ACHN (cell line): ENCODE measurements at places on chromosomes 1 and 21.

DNA sequence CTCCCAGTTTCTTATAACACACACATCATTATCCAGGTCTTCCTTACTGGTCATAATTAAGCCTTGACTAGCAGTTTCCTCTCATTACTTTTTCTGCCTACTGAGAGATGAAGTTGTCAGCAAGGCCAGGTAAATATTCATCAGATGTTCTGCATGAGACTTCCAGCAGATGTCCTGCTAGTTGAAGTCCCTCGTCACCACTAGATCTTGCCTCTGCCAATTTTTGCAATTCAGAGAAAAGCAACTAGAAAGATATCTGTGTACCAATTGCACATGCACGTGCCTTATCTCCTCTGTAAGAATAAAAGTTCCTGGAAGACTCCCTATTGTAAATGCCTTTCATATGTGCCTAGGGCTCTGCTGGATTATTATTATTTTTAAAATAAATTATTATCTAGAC, 18.3 kb downstream of the ACKR1 start:
- DNase-seq: no peak

DNA sequence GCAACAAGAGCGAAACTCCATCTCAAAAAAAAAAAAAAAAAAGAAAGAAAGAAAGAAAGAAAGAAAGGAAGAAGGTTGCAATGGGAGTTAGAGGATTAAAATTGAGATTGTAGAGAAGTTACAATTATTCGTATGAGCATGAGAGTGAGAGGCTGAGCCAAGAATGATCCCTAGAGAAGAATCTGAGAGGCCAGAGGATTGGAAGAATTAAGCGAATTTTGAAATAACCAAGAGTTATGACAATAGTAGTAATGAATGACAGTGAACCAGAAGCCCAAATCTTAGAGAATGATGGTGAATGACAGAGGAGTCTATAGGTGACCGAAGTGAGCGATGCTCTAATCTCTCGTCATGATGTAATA, 369 bp upstream of the ZYG11B start:
- DNase-seq: no peak

DNA sequence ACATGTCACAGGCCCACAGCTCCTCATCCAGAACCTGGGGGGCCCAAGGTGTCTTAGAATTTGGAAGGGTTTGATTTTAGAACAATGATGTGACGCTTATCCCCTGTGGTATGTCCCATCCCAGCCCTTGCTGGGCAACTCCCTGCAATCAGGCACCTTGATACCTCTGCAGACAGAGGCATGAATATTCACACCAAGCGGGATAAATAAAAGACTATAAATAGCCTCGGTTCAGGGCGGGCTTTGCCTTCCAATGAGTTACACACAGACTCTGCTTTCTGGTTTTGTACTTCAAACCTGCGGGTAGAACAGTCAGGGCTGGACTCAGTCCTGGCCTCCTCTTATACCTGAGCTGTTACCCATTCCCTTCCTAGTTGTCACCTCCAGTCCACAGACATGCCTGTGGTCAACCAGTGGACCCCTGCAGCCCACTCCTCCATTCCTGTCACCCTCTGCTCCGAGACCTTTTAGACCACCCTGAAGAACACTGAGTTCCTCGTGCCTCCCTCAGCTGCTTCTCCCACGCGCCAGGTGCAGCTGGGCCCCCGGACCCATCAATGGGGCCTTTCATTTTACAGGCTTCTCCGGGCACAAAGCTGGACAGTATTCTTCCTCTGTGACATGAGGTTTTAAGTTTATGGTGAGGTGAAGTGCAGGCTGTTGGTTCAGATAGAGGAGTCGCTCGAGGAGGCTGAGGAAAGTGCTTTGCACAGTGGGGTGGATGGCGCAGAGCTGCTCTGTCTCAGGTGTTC, 120.1 kb upstream of the TNR start:
- no peak for DNase-seq

- no peak for DNase-seq
These were observed 28.2 kb upstream of the FMO1 start for GRCh38 chr1:171220081-171220420.

GRCh38 chr1:228275430-228276173, 67.8 kb downstream of the OBSCN start:
- DNase-seq: peak; percentile 82

DNA sequence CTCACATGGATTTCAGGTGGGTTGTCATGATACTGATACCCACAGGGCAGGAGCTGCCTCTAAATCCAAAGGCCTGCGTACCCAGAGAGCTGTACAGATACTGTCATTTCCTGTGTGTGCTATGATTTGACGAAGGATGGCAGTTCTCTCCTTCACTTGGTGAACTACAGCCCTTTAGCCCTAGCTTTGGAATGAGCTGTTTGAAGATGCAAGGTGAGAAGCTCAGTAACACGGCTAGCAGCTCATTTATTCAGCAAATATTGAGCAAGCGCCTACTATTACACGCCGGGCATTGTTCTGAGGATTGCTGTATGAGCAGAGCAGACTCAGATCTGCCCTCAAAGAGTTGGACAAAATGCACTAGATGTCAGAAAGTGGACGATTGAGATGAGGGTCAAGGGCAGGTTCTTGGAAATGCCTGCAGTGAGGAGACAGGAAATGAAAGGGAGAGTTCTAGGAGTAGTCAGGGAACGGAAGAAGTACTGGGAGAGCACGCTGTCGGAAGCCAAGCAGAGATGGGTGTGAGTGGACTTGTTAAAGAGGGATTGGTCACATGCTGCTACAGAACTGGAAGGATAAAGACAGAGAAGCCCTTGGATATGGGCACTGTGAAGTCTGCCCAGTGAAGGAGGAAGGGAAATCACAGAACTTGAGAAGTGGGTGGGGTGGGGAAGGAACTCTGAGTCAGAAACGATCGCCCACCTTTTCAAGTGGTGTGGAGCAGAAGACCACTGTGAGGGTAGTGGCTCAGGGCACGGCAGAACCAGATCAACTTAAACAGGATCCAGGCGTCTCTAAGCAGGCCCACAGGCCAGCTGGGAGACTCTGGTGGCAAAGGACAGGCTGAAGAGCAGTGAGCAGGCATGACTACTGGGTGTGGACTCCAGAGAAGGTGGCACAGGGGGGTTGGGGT, 7.1 kb downstream of the PTGFRN start:
- no peak for DNase-seq

DNA sequence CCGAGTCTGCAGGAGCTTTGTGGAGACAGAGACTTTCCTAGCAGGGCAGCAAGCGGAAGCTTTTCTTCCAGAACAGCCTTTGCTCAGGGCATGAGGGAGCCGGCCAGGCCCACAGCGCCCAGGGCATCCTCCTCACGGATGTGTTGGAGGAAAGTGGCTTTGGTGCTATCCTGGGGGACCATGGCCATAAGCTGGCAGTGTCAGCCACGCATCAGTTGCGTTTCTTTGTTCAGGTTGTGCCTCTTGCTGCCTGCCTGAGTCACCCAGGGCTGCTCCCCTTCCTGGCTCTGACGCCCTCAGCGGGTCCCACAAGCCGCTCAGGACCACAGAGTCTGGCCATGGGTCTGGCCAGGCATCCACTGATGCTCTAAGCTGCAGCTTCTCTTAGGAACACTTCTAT, 39.6 kb upstream of the PRSS38 start:
- DNase-seq: no peak

DNA sequence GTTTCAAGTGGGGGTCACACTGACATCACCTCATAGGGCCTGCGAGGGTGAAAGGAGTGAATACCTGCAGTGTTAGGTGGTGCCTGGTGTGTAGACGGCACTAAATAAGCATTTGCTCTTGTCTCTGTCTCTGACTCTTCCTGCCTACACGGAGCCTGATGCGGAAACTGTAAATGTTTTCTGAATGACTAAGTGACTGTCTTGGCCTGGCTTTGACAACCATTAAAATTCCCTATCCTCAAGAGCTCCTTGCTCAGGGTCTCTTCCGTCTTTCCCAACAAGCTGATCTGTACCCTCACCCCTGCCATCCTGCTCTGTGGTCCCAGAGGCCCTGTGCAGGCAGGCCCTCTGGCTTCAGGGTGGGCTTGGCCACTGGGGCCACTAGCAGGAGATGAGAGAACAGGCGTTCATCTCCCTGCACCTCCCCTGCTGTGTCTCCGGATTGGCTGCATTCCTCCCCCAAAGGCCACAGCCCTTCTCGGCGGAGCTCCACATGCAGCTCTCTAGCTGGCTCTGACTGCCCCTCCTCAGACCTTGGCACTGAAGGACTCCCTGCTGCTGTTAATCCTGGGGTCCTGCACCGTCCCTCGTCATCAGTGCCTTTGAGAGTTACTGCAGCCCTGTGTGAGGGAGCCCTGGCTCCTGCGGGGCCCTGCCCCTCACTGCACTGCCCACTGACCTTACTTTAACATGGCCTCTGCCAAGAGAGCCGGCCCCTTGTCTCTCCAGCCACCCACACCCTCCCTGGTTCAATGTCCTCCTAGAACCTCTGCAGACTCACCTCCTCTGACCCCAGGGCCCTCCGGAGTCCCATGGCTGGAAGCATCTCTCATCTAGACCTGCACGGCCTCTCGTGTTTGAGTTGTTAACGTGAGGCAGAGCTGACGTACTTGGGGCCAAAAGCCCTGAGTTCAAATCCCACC, 211.1 kb downstream of the MATN1 start:
- no peak for DNase-seq

DNA sequence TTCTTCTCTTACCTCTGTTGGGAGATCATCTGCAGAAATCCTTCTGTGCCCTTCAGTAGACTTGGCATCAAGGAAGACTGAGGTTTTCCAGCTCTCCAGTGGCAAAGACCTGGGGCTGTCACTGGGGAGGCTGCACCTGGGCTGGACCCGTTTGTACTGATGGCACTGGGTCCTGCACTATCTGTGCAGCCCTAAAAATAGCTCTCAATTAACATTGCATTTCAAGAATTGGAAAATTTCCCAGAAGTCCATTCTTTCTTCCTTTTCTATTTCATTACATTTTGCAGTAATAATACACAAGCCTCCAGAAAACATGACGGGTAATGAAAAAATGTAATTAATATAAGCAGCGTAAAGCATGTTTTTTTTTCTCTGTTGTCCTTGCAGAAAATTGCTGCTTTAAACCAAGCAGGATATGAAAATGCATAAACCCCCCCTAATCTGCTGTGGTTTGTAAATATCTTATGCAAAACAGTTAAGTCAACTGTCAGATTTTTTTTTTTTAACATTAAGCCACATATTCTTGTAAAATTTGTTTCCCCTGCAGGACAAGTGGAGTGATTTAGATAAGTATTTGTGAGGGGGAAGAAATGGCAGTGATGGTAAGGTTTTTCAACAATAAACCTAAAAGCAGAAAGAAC, 64.9 kb downstream of the LMO4 start:
- DNase-seq: no peak

DNA sequence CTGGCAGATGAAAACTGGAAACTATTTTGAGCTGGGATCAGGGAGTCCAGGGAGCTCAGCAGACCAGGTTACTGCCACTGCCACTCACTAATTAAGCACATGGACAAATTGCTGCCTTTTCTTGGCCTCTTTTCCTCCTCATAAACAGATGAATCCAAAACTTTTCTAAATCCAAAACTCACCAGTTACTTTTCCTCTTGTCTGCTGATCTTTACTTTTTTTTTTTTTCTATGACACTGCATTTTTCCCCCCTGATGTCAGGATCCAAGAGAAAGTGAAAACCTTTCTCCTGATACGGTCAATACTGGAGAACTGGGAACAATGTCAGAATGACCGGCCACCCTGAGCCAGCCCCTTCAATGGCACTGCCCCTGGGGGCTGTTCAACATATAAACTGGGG, 405.8 kb downstream of the DUSP10 start:
- DNase-seq: no peak

DNA sequence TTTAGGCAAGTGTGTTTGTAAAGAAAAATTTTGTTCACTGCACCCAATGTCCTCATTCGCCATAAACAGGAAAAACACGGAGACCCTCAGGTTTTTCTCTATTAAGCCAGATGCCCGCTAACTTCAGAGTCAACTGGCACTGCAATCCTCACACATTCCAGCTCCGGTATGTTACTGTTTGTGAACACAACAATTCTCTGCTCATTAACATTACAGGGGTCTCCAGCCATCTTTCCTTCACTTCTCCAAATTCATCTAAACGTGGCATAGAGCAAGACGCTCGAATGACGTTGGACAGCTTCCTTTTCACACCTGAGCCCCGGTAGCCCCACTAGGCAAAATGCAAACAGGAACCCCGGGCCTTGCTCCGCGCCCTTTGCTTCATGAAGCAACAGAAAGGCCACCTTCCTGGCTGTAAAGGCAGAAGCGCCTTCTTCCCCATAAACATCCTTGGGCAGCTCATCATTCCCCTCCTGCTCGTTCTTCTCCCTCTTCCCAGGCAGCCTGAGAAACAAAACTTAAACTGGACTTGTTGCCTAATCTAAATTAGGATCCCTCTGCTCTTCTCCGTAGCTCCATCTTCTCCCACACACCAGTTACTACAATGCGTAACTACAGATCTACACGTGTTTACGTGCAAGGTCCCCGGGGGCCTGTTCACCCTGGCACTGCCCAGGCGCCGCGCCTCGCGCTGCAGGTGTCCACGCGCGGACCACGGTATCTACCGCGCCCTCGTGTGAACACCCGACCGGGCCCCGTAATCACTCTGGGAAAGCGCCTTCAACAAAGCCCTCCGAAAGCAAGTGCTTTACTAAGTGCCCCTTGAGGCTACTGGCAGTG, 1.2 kb downstream of the LBR start:
- DNase-seq: peak; percentile 41
